ENCODE measurements at places on chromosomes 5 and 9.
A peak's percentile ranks its signal among the peaks of the same experiment; 100 is the strongest.

DNA sequence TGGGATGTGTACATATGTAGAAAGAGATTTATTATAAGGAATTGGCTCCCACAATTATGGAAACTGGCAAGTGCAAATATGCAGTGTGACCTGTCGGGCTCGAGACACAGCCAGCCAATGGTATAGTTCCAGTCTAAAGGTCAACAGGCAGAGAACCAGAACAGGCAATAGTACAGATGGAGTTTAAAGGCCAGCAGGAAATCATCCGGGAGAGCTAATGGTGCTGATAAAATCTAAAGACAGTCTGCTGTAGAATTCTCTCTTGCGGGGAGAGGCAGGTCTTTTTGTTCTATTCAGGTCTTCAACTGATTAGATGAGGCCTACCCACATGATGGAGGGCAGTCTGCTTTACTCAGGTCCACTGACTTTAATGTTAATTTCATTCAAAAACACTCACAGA lies 21.8 kb downstream of the ANKRD31 start:
- no peaks in the 10 kb centered on the region for H3K27me3 ChIP-seq
- DNase-seq, result no peak
- no peak overlapping the region for H3K27ac ChIP-seq
- H3K4me1 ChIP-seq, result no peaks in the 10 kb centered on the region
- no peak overlapping the region for H3K4me3 ChIP-seq

DNA sequence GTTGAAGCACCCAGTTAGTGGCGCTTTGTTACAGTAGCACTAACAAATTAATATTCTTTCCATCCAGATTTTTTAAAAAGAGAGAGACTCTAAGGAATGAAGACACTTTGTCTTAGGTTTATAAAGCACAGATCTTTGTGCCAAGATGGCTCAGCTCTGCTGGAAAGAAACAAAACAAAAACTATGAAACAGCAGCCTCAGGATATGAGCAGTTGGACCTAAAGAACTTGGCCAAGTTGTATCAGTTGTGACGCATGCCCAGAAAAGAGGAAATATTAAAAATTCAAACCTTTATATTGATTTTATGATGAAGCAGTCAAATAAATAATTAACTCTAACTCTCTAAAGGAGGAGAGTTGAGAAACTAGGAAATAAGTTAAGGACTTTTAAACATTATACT lies 427.2 kb downstream of the SPOCK1 start:
- H3K27ac ChIP-seq, result peak overlapping the region; percentile 77
- no peak overlapping the region for H3K4me3 ChIP-seq
- no peaks in the 10 kb centered on the region for H3K36me3 ChIP-seq
- DNase-seq, result no peak

- H3K4me3 ChIP-seq, result no peak overlapping the region
- DNase-seq, result no peak
- no peaks in the 10 kb centered on the region for H3K27me3 ChIP-seq
- no peak overlapping the region for H3K27ac ChIP-seq
These were observed 21.4 kb upstream of the CCNJL start for GRCh38 chr5:160333721-160334120.

GRCh38 chr5:176337913-176338312 lies 23.7 kb downstream of the KIAA1191 start:
- H3K36me3 ChIP-seq, result no peaks in the 10 kb centered on the region
- no peaks in the 10 kb centered on the region for H3K27me3 ChIP-seq
- peak overlapping the region; percentile 86 for H3K27ac ChIP-seq
- H3K4me1 ChIP-seq, result peaks cover 22% of the 10 kb centered on the region
- no peak for DNase-seq

GRCh38 chr5:109690242-109690974 lies 681 bp downstream of the MAN2A1 start:
- no peaks in the 10 kb centered on the region for H3K27me3 ChIP-seq
- peak overlapping the region; percentile 97 for H3K27ac ChIP-seq
- H3K4me3 ChIP-seq, result peak overlapping the region; percentile 92
- peak; percentile 87 for DNase-seq
- H3K4me1 ChIP-seq, result no peaks in the 10 kb centered on the region
- no peaks in the 10 kb centered on the region for H3K36me3 ChIP-seq
